COLO829 (cell line): ENCODE measurements at places on chromosomes 2 and 18.

DNA sequence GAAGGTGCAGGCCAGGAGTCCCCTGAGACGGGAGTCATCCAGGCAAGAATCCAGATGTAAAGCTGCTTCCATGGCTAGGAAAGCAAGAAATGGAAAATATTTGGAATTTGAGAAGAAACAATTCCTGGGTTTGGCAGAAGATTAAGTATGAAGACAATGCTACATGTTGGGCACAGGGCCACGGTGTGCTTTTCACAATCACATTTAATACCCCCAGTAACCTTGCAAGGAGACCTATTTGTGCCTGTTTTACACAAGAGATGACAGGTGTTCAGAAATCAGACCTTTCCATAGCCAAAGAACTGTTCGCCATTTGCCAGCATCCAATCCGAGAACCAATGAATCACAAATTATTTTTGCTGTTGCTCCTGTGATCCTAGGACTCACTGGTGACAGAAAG, 50.5 kb downstream of the KCTD1 start:
- DNase-seq = no peak

DNA sequence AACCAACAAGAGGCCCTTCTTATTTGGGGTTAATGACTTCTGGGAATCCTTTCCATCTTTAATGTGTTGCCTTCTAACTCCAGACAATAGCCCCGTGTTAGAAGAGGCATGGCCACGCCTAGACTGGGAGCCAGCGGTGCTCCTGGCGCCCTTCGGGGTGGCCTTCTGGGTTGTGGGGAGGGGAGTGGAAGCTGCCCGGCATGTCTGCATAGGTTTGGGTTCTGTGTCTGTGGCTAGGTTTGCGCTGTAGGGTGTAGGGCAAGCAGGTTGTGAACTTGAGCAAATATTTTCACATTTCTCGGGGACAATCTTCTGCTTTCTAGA, 40.4 kb downstream of the CELF4 start:
- DNase-seq = no peak

GRCh38 chr2:143140864-143141661, 11.8 kb downstream of the ARHGAP15 start:
- no peak for DNase-seq

DNA sequence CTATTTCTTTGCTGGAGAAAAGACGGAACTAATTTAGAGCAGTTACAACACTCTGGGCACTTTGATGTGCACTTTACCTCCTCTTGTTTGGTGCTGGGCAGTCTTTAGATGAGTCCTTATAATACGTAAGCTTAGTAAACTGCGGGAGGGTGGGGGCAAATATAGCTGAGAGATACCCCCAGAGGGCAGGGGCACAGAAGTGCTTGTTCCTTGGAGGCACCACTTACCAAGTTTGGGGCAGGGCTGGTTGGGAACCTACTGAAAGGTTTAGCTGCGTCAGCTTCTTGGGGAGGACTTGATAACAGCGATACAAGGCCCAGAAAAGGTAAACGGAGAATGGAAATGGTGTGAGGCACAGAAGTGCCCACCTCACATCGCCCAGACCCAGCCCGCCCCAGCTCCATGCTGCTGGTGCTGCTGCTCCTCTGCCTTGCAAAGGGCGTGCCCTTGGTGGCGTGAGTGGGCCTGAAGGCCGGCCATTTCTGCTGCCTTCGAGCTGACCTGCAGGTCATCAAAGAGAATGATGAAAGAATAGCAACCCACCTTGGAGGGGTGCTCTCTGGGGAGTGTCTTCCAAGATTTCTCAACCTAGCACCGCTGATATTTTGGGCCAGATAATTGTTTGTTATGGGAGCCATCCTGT, 128.2 kb upstream of the EML6 start:
- DNase-seq = no peak

DNA sequence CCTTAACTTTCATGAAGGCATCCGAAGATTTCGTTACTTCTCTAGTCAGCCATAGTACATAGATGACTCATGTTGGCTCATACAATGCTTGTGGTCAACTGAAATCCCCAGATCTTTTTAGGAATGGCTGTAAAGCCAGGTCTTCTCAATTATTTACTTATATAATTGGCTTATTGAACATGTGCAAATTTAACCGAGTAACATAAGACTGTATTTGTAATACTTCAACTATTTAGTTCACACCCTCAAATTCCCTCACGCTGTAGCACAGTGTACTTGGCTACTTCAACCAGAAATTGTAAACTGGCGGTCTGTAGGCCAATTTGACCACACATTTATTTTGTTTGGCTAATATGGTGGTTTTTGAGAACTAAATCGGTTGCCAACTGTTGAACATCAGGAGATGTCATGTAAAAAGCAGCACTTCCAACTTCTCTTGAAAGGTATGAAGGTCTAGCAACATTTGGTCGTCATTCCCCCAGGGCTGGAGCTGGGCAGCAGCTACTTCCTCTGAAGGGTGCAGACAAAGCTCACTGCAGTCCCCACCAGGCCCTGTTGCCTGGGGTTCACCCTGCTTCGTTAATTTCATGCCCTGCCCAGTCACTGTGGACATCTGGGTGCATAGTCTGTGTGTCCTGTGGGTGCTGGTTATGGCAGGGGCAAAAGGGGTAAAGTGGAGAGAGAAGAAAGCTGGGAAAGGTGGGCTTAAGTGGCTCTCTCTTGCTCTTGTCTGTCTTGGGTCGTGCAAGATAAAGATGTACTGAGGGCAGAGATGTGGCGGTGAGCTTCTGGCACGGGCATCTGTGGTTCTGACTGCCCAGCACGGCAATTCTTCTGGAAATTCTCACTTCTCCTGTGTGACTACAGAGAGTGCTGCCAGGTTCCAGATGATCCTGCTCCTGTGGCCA, 3.2 kb upstream of the SH3RF3 start:
- peak; percentile 62 for DNase-seq

DNA sequence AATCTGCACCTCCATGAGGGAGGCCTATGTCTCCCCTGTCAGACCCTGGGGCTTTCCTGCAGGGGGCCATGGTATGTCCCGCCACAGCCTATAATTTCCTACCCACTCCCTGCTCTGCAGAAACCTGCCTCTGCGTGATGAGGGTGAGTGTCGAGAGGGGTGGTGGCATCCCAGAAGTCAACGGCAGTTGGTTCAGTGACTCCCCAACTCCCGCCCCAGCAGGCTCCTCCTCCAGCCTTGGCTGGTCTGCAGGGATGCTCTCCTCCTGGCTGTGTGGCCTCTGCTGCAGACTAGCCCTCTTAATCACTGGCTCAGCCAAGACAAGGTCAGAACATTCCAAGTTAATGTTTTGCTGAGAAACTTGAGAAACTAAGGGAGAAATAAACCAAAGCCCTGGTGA, 13.3 kb downstream of the CELF4 start:
- DNase-seq = no peak

DNA sequence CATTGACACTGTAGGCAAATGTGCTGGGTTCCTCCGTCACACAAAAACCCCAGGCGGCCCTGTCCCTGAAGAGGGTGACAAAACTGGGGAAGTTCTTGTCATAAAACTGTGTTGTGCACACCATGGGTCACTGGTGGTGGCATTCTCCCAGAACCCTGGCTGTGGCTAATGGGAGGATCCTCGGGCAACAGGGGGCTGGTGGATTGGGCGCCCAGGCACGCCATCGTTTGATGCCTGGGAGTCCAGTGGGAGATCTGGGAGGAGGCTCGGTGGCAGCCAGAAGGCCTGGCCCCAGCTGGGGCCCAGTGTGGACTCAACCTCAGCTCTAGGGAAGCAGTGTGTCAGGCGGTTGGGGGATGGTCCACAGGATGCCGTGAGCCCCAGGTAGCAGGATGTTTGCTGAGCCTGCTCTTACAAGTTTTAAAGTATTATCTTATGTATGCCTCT, 140.7 kb downstream of the ACOXL start:
- no peak for DNase-seq

- peak; percentile 16 for DNase-seq
These were observed 69.7 kb downstream of the COBLL1 start for GRCh38 chr2:164771897-164772296.

GRCh38 chr2:120007851-120008250, 5.0 kb upstream of the EPB41L5 start:
- no peak for DNase-seq

- no peak for DNase-seq
These were observed 38.0 kb upstream of the SIX2 start for GRCh38 chr2:45047301-45047700.

- no peak for DNase-seq
These were observed 242.6 kb downstream of the RIT2 start for GRCh38 chr18:42872838-42873237.

- no peak for DNase-seq
These were observed 242.7 kb downstream of the TGIF1 start for GRCh38 chr18:3692691-3693090.

DNA sequence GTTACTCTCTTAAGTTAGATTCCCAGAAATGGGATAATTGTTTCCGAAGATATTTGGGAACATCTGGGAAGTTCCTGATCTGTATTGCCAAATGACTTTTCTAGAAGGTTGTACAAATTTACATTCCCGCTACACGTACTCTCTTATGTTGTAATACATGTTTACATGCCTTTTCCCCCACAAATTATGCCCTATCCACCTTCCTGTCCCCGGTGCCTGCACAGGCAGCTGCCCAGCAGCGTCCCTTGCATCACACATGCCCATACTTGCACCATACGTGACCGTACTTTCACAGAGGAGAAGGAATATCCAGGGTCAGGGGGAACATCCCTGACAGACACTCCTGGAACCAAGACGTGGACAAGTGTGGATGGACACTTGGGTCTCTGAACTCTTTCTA, 24.2 kb upstream of the KLF11 start:
- DNase-seq = no peak

DNA sequence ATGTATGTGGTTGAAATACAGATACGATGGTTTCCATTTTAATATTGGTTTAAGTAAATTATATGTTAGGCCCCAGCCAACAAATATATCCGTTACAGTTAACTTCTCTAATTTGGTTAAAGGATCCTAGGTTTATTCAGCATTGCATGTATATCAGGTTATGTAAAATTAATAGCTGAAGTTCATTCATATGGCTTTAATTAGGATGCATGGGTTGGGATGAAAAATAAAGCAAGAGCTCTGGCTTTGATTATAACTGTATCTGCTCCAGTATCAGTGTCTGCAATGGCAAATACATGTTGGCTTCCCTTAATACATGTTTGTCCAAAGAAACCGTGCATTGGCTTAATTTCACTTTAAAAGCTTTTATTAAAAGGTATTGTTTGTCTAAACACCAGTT, 435.7 kb upstream of the SETBP1 start:
- no peak for DNase-seq
